CD14-positive monocyte (primary cell): ENCODE measurements at places on chromosomes 7 and 10.

- DNase-seq = peak; percentile 40
Measured at GRCh38 chr7:37198906-37199485, 249.7 kb downstream of the ELMO1 start.

DNA sequence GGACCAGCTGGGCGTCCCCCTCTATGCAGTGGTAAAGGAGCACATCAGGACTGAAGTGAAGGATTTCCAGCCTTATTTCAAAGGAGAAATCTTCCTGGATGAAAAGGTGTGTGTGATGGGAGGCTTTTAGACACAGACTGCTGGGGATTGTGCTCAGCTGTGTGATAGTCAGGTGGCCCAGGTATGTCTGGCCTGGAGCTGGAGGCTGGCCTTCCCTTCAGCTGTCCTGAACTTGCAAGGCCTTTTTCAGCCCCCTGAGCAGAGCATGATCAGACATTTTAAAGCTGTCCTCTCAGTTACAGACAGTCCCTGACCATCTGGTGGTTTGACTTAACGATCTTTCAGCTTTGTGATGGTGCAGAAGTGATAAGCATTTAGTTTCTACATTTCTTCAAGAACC lies 17.6 kb downstream of the PRXL2A start:
- no peak for DNase-seq

GRCh38 chr7:2157473-2158279 lies 75.1 kb downstream of the MAD1L1 start:
- no peak for DNase-seq

DNA sequence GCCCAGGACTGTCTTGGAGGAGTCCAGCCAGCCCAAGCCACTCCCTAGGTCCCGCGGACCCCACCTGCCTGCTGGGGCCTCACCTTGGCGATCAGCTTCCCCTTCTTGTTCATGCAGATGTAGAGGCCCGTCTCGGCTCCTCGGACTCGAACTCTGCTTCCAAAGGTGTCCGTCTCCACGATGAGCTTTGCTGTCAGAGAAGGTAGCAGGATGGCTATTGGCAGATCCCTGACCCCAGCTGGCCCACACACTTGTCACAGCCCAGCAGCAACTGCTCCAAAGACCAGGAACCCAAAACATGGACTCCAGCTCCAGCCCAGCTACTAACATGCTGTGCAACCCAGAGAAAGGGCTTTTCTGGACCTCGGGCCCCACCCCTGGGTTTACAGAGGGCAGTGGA lies 4.5 kb downstream of the FGF8 start:
- no peak for DNase-seq

- peak; percentile 71 for DNase-seq
Measured at GRCh38 chr10:72133517-72133916, 45.2 kb upstream of the SPOCK2 start.

- DNase-seq = peak; percentile 47
Measured at GRCh38 chr10:63720072-63720537, 198.9 kb downstream of the REEP3 start.

DNA sequence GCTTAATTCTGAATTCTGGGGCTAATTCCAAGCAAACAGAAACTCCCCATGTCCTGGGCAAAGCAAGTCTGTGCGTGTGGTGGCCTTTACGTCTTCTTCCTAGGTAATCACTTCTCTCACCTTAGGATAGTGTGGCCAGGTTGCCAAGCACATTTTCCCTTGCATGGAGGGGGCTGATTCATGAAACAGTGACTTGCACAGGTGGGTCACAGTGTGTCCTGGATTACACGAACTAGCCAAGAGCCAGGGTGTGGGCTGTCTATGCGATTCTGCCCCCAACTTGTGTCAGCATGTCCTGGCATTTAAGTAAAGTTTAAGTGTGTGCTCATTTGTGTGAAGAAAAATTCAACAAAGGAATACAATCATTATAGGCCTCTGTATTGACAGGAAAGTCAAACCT lies 18.5 kb upstream of the SEM1 start:
- DNase-seq = no peak

DNA sequence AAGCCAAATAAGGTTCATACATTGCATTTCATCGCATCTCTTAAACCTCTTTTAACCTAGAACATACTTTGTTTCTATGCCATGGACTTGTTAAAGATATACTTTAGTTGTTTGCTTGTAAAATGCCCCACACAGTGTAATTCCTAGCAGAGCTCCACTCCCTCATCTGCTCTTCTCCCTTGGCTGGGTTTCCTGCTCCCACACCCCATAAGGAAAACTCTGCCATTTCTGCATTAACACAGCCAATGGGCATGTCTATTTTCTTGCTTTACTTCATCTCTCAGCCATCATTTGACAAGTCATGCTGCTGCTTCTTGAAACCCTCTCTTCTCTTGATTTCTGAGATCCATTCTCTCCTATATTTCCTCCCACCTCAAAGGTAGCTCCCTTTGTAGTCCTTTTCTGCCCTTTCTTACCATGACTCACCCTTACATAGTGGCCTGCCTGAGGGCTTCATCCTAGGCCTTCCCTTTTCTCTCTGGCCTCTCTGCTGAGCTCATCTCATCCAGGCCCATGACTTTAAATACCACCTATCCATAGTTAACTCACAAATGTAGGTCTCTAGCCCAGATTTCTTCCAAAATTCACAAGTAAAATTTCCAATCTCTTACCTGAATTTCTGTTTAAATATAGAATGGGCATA lies 471.4 kb downstream of the ADRA2A start:
- DNase-seq = no peak

DNA sequence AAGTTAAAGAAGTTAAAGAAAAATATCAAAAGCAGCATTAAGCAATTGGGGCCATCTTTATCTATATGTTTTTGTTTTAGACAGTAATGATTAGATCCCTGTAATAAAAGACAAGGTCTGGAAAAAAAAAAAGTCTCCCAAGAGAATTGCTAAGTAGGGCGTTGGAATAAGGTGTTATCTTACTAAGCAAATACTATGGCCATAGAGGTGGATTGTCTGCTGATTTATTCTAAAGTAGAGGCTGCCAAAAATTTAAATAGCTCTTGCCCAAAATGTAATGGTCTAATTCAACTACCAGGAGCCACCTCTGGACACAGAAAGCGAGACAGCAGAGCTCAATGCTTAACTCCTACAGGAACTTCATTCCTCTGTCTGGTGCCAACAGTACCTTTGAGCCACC lies 71.6 kb downstream of the HERPUD2 start:
- no peak for DNase-seq

DNA sequence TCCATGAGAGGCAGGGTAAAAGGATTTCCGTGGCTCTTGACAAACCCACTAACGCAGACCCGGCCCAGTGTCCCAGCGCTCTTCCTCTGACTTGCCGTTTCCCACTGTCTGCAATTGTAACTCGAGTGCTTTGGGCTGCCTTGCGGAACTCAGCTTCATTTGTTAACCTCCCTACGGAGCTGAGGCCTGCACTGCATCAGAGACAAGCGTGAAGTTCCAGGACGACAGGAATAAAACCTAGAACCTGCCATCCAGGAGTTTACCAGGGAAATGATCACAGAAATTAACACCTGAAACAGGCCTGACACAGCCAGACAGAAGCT lies 76.2 kb downstream of the SFMBT2 start:
- no peak for DNase-seq
